ENCODE measurements at places on chromosomes 2 and 18.

- DNase-seq: no peak
These were observed 90.3 kb downstream of the VWA3B start for GRCh38 chr2:98177286-98177685.

DNA sequence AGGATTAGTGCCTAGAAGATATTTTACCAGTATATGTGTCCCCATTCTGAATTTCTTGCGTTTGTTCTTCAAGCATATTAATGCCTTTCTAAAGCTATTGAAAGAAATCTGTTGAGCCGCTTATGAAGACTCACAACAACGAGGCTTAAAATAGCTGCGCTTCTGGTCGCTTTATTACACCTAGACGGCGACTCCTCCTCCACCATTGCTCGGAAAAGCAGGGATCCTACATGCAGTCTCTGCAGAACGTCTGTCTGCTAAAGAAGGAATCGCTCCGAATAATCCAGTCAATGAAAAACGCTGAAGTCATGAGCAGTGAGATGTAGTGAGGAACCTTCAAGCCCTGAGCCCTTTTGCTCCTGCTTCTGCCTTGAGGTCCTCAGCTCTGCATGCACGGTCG lies 94.8 kb upstream of the ZNF516 start:
- DNase-seq: no peak

GRCh38 chr2:7953195-7953594 lies 728.7 kb upstream of the ID2 start:
- DNase-seq: no peak

- no peak for DNase-seq
These were observed 188.5 kb upstream of the CELF4 start for GRCh38 chr18:37754141-37754540.

DNA sequence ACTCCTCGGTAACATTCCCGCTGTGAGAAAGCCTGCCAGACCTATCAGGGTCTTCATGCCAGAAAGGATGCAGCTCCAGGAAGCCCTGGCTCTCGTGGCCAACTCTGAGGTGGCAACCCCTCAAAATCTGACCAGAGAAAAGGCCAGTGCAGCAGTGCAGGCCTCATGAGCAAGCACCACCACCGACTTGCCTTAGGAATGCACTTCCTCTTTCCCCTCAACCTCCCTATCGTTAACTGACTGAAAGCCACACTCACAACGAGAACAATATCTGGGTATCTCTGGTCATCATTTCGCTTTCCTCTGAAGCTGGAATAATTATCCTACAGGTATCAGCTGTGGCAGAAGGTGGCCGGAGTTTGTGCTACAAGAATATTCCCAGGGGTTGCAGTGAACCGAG lies 101.4 kb upstream of the POU3F3 start:
- no peak for DNase-seq

GRCh38 chr2:165610591-165611029 lies 141.1 kb downstream of the CSRNP3 start:
- DNase-seq: no peak

- DNase-seq: no peak
These were observed 182.8 kb downstream of the SH3RF3 start for GRCh38 chr2:109311771-109312170.

GRCh38 chr18:3449512-3450011 lies 410 bp upstream of the TGIF1 start:
- peak; percentile 80 for DNase-seq

DNA sequence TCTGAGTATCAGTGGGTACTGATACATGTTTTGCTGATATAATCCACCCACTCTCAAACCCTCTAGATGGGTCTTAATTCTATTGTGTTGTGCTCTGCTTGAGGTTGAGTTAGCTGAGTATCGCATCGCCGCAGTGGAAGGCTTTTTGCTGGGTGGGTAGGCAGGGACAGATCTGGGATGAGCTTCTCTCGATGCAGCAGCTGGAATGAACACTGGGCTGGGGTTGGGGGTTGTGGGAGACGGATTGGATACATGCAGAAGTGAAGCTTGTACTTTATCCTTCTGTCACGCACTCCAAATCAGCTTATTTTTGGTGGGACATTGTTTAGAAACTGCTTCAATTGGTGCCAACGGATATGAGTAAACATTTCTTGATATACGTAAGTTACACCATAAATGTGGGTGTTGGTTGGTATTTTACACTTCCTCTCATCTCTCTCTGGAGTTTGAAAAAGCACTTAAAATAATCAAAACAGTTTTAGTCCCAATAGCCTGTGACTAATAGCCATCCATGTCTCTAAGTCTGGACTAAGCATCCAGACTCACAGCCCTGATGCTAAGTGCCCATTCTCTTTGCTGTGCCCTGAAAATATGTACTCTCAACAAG lies 107.1 kb downstream of the POLE4 start:
- DNase-seq: no peak

DNA sequence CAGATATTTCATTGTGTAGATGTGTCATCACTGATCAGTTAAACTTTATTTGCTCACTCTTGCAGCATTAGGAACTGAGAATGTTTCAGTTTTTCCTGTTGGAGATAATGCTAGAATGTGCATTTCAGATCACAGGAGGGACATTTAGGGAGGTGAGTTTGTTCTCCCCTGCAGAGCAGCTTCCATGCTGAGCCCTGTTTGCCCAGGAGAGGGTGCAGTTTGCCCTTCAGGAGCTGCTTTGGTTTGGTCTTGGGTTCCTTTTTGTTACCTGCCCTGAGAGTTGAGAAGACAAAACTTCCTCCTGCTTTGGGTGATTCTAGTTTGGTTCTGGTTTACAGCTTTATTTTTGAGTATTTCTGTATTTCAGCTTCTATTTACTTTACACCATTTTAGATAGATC lies 49.9 kb downstream of the DGKD start:
- DNase-seq: peak; percentile 51

DNA sequence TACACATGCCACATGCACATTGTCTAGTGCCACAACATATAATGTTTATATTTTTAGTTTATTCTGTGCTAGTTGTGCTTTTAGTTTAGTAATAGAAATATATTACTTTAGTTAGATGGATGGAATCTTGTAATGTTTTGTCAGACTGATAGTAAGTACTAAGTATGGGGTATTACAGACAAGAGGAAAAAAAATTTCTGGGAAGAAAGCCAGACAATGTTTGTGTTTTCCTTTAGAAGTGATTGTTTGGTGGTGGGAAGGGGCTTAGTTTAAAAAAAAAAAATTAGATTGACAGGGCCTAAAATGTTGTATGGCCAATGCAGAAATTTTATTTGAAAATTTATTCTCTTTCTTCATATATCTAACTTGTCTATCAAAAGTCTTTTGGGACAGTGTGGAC lies 37.8 kb downstream of the ACVR2A start:
- no peak for DNase-seq

GRCh38 chr2:37570773-37571586 lies 100.5 kb downstream of the CDC42EP3 start:
- no peak for DNase-seq

DNA sequence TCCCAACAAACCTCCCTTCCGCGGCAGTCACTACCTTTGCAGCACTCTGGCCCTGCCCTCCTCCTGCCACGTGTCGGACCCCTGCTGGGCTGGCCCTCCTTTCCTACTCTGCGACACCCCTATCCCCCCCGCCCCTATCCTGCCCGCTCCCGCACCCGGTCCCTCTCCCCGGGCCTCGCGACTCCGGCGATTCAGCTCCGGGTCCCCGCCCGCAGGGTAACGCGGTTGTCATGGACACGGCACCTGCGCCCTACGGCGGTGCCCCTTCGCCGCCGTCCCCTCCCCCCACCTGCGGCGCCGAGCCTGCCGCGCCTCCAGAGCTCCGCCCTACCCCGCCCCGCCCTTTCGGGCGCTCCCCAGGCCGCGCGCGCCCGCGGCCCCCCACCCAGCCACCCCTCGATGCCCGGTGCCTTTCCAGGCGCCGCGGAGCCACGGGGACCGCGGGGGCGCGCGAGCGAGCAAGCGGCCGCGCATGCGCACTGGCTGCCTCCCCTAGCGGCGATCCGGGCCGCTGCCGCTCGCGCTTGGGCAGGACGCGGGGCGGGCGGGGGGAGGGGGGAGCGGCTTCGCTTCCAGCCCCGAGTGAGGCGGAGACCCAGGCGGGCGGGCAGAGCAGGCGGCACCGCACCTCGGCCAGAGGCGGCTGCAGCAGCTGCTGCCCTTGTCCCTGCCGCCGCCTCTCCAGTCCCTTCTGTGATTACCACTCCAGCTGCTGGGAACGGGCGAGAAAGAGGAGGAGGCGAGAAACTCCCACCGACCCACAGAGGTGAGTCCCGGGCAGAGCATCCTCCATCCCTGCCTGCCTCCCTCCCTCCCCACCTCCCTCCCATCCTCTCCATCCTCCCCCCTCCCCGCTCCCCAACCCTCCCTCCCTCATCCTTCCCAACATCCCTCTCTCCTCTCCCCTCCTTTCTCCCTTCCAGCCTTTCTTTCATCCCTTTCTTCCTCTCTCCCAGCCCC lies at the start of gene CTNNA2:
Gene CTNNA2, plus strand, starts transcription at position 610 of the 960 bp plus-strand sequence.
- DNase-seq: peak; percentile 92

DNA sequence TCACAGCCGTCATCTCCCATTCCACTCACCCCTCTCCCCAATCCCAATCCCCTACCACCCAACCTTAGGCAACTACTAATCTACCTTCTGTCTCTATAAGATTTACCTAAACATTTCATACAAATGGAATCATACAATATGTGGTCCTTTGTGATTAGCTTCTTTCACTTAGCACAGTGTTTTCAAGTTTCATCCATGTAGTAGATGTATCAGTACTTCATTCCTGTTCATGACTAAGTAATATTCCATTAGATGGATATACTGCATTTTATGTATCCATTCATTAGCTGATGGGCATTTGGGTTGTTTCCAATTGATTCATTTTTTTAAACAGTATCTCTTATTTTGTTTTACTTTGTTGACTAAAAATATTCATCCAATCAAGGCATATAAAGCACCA lies 109.6 kb downstream of the CDH2 start:
- DNase-seq: no peak

DNA sequence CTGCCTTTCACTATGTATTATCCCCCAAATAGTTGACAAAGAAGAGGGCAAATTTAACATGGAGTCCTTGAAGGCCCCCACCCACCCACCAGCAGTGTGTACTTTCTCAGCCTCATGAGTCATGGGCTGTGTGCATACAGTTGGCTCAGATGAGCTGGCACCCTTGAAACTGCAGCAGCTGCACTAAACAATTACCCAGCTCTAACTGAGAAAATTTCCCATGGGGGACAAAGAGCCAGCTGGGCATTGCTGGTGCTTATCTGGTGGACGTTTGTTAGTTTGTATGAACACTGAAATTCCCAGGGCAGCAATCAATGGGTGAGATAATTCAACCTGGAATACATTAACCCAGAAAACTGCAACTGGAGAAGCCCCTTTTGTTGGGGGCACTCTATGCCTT lies 131.7 kb downstream of the GCA start:
- DNase-seq: no peak

DNA sequence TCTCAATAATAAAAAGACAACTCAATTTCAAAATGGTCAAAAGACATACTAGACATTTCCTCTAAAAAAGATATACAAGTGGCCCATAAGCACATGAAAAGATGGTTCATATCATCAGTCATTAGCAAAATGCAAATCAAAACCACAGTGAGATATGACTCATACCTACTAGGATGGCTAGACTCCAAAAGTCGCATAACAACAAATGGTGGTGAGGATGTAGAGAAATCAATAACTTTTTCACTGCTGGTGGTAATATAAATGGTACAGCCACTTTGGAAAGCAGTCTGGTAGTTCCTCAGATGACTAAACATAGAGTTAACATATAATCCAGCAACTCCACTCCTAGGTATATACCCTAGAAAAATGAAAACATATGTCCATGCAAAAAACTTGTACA lies 242.3 kb upstream of the NOL4 start:
- no peak for DNase-seq

DNA sequence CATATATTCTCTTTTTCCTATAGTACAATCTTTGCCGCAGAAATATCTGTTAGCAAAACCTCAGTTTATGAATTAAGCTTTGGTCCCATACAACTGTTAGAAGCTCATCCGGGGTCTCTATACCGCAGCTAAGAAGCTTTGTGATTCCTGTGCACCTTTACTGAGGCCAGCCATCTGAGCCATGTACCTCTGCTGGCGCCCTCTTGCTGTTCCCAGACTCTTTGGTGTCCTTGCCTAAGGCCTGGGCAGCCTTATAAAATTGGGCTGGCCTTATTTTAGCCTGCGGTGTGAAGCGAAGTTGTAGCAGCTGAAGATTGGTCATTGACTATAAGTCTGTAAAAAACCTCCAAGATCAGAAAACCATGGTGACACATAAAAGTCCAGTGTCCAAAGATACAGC lies 1135.1 kb upstream of the CHAC2 start:
- peak; percentile 35 for DNase-seq

GRCh38 chr2:12918835-12919445 lies 202.2 kb downstream of the TRIB2 start:
- DNase-seq: no peak

DNA sequence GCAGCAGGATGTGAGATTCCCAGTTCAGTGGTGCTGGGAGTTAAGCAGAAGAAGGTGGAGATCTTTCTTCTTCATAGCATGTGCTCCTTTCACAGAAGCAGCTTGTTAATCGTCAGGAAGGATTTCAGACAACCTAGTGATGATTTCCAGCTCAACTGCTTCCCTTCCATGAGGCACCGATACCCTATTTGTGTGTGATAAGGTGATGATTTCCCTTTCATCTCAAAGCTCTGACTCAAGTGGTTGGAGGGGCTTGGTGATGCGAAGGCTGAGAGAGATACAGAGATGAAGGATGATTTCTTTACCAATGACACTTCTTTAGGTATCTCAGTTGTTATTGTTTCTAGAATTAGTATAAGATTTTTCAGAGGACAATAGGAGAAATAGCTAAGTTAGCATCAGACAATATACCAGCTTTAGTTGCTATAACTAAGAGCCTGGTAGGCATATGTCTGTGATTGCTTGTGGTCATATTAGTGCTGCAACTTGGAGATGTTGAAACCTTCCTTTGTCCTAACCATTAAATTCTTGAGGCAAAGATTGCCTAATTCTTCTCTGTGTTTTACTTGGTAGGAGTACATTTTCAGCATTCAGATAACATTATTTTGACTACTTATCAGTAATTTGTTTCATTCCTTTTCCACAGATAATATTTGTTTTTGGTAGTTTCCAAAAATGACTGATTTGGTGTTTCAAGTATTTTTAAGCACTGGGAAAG lies 111.3 kb downstream of the PLCL1 start:
- DNase-seq: no peak

- DNase-seq: no peak
These were observed 251.8 kb downstream of the INSIG2 start for GRCh38 chr2:118340103-118340502.

- DNase-seq: no peak
These were observed 193.3 kb downstream of the FSHR start for GRCh38 chr2:48961009-48961408.

DNA sequence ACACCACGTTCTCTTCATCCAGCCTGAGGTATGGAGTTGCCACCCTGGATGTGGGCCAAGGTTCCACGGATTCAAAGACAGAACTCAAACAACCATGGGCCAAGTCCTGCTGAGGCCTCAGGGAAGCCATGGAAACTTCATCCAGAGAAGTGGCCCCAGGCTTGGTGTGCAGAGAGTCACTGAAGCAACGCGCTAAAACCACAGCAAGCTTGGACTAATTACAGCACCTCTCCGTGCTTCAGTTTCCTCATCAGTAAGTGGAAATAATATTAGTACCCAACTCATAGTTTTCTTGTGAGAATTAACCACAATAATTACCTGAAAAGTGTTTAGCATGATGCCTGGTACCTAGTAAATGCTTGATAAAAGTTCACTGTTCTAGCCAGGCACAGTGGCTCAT lies 19.2 kb upstream of the AP1S3 start:
- no peak for DNase-seq

Data from WTC11 (cell line).